ENCODE measurements at places on chromosomes 11 and 22.
A peak's percentile ranks its signal among the peaks of the same experiment; 100 is the strongest.

- no peak for DNase-seq
Measured at GRCh38 chr11:113587308-113587739, 112.1 kb upstream of the DRD2 start.

DNA sequence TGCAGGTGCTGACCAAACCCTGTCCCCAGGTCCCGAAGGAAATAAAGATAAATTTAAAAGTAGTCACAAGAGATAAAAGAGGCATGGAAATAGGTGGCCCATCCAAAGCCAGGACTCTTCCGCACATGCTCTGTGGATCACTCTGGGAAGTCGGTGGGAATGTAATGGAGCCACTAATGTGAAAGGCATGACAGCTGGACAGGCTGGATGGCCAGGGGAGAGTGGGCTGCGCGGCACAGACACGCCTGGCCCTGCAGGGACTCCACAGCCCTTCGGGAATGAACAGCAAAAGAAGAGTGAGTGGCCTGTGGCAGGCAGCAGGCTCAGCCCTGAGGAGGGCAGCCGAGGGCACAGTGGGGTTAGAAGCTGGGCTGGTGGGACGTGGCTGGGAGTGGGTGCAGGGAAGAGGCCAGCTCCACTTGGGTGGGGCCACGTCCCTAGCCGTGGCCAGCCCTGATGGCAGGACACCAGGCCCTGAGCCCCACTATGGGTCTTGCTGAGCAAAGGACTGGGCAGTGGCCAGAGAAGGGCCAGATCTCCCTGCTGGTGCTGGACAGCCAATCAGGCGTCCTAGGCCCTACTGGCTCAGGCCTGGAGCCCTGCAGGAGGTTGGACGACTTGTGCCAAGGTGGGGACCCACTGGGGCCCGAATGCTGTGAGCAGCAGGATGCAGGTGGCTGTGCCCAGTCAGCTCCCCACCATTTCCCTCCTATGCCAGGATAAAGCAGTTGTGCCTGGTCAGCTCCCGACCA lies 31.3 kb upstream of the GNB1L start:
- no peak for DNase-seq

DNA sequence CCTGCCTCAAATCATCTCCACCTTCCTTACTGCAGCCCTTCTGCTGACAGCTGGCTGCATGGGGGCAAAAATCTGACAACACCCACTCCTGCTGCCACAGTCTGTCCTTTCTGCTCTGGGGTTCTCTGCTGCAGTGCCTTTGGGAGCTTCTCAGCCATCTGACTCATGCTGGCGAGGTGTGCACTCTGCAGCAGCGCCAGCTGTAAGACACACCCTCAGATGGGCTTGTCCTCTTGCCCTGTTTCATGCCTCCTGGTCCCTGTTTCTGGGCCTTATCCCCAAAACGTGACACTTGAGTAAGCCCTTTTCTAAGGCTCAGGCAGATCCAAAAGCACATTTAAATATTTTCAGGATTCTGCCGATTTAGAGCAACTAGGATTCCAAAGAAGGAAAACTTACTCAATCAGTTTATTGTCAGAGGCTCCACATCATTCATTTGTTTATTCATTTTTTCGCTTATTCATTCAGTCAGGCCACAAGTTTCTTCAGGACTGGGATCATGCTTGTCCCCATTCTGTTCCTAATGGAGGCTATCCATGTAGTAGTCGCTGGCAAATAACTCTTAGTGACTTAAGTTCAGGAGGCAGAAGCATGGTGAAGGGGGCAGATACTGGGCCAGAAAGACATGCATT lies 60.2 kb downstream of the SMIM38 start:
- DNase-seq = no peak

GRCh38 chr11:118067006-118067405 lies 9.9 kb upstream of the TMPRSS4 start:
- no peak for DNase-seq

- DNase-seq = peak; percentile 71
Measured at GRCh38 chr22:36017651-36018091, 11.0 kb downstream of the RBFOX2 start.
